ENCODE measurements at places on chromosomes 11 and 22.

DNA sequence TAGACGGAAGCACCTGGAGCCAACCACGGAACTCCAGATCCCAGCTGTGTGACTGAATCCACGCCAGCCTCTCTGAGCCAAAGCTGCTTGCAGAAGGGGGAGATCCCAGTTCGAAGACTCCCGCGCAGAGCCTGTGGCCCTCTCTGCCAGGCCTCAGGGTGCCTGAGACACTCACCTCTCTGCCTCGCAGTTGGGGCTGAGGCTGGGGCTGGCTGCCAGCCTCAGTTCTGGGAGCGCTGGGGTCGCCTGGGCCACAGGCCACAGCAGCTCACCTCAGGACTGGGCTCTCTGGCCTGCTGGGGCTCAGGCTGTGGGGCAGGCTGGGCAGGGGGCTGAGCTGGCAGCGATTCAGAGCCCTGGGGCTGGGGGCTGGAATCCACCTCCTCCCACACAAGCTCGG lies 8.2 kb upstream of the IGF2 start:
- no peak for DNase-seq

DNA sequence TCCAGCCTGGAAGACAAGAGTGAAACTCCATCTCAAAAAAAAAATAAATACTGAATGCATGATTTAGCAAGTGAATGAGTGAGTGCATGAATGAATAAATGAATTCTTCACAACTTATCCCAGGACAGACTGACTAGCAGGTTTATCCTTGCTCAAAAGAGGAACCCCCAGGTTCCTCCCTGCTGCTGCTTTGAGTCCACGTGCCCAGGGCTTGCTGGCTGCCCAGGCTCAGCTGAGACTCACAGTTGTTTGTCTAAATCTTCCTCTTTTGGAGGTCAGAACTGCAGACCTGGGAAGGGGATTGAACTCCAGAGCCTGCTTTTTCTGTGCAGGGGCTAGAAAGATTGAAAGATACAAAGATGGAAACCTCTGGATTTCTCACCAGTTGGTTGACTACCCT lies 117.4 kb upstream of the TMEM45B start:
- DNase-seq = no peak

DNA sequence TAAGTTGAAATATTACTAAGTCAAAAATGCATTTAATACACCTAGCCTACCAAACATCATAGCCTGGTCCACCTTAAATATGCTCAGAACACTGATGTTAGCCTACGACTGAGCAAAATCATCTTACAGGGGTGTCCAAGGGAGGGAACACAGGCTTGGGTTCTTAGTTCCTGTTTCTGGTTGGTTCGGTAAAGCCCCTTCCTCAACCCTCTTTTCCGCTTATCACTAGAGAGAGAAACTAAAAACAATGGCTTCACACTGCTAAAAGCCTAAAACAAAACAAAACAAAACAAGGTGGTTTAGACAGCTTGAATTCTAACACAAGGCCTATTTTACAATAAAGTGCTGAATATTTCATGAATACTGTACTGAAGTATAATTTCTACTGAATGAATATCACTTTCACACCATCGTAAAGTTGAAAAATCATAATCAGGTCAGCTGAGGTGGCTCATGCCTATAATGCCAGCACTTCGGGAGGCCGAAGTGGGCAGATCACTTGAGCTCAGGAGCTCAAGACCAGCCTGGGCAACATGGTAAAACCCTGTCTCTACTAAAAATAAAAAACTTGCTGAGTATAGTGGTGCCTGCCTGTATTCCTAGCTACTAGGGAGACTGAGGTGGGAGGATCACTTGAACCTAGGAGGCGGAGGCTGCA lies 118.0 kb downstream of the SIK3 start:
- DNase-seq = no peak

GRCh38 chr11:96062134-96062533 lies 138.2 kb upstream of the MTMR2 start:
- no peak for DNase-seq

- DNase-seq = no peak
Measured at GRCh38 chr22:31533374-31533773, 37.0 kb downstream of the SFI1 start.

- DNase-seq = no peak
Measured at GRCh38 chr11:80838153-80838552, 1397.3 kb upstream of the TENM4 start.

DNA sequence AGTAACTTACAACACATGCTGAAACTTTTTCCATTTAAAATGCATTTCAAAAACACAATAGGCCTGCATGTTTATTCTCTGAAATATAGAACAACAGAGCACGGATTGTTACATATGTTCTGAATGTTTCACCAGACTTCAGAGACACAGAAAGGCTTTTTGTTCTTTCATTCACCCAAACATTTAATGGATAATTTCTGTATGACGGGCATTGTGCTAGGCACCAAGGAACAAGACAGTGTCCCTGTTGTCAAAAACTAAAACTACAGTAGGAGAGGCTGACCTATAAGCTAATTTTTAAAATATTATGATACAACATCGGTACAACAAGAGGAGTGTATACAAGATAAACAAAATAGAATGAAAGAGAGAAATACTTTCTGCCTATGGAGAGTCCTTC lies 81.9 kb upstream of the TEAD1 start:
- no peak for DNase-seq
